CD8-positive, alpha-beta memory T cell (primary cell): ENCODE measurements at places on chromosomes 6 and 20.

- no peaks in the 10 kb centered on the region for H3K36me3 ChIP-seq
- no peaks in the 10 kb centered on the region for H3K27me3 ChIP-seq
- no peak overlapping the region for H3K4me3 ChIP-seq
- no peak for DNase-seq
- H3K4me1 ChIP-seq, result no peaks in the 10 kb centered on the region
Observed at GRCh38 chr20:16699293-16699692, 30.5 kb upstream of the SNRPB2 start.

- H3K27me3 ChIP-seq, result no peaks in the 10 kb centered on the region
- no peak for DNase-seq
- H3K27ac ChIP-seq, result no peak overlapping the region
- no peaks in the 10 kb centered on the region for H3K36me3 ChIP-seq
- H3K4me3 ChIP-seq, result no peak overlapping the region
- peaks cover 26% of the 10 kb centered on the region for H3K4me1 ChIP-seq
Observed at GRCh38 chr6:90406957-90407356, 110.3 kb upstream of the BACH2 start.

DNA sequence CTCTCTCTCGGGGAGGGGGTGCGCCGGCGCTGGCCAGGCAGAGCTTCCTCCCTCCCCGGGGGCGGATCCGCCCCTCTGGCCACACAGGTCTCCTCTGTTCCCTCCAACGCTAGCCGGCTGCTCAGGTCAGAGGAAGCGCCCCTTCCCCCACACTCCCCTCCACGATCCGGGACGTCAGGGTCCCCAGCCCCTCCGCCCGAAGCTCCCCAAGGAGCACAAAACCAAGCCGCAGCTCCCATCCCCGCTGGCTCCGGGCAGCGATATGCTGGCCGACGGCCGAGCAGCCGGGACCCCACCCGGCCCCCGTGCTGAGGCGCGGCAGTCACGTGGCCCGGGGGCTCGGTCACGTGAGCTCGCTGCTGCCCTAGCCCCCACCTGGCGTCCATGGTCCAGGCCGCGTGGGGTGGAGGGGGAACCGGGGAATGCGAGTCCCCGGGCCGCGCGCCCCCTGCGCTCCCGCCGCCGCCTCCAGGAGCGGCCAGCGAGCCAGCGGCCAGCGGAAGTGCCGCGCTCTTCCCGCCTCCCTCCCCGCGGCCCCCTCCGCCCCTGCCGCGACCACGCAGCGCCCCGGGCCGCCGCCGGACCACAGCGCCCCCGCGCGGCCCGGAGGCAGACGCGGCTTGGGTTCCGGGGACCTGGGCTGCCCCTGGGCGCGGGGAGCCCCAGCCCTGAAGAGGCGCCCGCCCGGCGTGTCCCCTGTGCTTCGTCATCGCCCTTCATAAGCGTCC is at the start of gene SLC35B2:
TSS of gene SLC35B2 (minus strand) at position 504 of the 728 bp plus-strand sequence. CDS start at position 386, 118 bp downstream.
- peaks cover 37% of the 10 kb centered on the region for H3K36me3 ChIP-seq
- peak within 1 kb of the TSS; percentile 81 for H3K27ac ChIP-seq
- DNase-seq, result peak; percentile 72
- peak within 1 kb of the TSS; percentile 84 for H3K4me3 ChIP-seq
- H3K4me1 ChIP-seq, result peaks cover 25% of the 10 kb centered on the region
- no peaks in the 10 kb centered on the region for H3K27me3 ChIP-seq

- peaks cover 24% of the 10 kb centered on the region for H3K4me1 ChIP-seq
- no peak for DNase-seq
- H3K27me3 ChIP-seq, result no peaks in the 10 kb centered on the region
- H3K4me3 ChIP-seq, result no peak overlapping the region
- H3K27ac ChIP-seq, result no peak overlapping the region
Observed at GRCh38 chr6:157755032-157755745, 67.9 kb upstream of the SNX9 start.

DNA sequence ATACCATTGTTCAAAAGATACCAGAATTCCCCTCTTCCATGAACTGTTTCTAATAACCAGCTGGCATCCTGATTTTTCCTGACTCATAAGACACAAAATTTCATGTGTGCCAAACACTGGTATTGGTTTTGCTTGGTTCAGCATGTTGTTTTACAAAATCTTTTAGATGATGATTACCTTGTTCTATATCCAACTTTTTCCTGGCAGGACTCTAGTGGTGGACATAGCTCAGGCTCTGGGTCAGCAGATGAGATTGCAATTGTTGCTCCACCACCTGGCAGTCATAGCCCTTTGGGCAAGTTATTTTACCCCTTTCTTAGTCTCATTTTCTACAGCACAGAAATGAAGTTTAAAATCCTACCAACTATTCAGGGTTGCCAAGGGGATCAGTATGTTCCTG is 6.2 kb downstream of the TRIM38 start:
- peaks cover 46% of the 10 kb centered on the region for H3K36me3 ChIP-seq
- H3K4me1 ChIP-seq, result peaks cover 56% of the 10 kb centered on the region
- H3K27me3 ChIP-seq, result no peaks in the 10 kb centered on the region
- no peak overlapping the region for H3K27ac ChIP-seq
- no peak for DNase-seq

DNA sequence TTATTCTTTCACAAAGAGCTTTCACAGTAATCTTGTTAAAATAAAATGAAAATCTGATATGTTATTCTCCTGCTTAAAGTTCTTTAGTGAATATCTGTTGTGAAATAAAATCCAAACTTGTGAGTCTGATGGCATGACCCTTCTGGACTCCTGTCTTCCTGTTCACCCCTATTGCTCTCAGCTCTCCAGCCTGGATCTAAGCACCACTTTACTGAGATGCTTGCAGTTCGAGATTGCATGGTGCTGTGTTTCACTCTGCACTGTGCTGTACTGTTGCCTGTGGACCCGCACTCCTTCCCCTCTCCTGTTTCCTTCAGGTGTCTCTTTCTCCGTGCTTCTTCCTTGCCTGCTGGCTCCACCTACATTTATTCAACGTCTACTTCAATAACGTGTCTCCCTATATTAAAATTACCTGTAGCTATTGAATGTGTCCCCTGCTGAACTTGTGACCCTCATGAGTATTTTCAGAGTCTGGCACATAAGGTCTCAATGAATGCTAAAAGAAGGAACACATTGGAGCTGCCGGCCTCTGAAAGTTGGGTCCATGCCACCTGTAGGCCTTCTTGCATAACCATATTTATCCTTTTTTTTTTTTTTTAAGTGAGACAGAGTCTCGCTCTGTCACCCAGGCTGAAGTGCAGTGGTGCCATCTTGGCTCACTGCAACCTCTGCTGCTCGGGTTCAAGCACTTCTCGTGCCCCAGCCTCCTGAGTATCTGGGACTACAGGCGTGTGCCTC is 100.1 kb downstream of the ARID1B start:
- no peak overlapping the region for H3K4me3 ChIP-seq
- DNase-seq, result no peak
- H3K4me1 ChIP-seq, result peaks cover 20% of the 10 kb centered on the region
- no peaks in the 10 kb centered on the region for H3K36me3 ChIP-seq

GRCh38 chr20:54995553-54995952 is 520.2 kb downstream of the DOK5 start:
- no peak overlapping the region for H3K27ac ChIP-seq
- no peak overlapping the region for H3K4me3 ChIP-seq
- DNase-seq, result no peak
- no peaks in the 10 kb centered on the region for H3K27me3 ChIP-seq
- H3K4me1 ChIP-seq, result no peaks in the 10 kb centered on the region
